Activated CD4-positive, alpha-beta T cell treated with anti-CD3 and anti-CD28 coated beads, Interleukin-2, Interleukin-4, amounts not matched to agents 100 ng/mL and 50 ng/mL, durations not matched to agents 16 hours and 8 hours (primary cell): ENCODE measurements at places on chromosomes 1 and 21.

DNA sequence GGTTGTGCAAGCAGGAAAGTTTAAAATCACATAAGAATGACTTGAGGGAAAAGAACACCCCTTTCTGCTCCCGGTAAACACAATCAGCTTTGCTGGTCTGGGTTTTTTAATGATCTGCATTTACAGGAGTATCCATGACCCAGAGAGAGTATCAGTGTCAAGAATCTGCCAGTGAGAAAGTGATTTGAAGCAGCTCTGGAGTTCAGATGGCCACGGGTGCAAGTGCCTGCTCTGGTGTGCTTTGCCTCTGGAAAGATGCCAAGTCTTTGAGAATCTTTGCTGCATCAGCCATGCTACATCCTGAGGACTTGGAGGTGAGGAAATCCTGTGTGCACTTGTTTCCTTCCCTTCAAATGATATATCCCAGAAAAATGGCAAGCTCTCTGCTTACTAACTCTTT lies 18.6 kb upstream of the MYSM1 start:
- DNase-seq, result no peak

DNA sequence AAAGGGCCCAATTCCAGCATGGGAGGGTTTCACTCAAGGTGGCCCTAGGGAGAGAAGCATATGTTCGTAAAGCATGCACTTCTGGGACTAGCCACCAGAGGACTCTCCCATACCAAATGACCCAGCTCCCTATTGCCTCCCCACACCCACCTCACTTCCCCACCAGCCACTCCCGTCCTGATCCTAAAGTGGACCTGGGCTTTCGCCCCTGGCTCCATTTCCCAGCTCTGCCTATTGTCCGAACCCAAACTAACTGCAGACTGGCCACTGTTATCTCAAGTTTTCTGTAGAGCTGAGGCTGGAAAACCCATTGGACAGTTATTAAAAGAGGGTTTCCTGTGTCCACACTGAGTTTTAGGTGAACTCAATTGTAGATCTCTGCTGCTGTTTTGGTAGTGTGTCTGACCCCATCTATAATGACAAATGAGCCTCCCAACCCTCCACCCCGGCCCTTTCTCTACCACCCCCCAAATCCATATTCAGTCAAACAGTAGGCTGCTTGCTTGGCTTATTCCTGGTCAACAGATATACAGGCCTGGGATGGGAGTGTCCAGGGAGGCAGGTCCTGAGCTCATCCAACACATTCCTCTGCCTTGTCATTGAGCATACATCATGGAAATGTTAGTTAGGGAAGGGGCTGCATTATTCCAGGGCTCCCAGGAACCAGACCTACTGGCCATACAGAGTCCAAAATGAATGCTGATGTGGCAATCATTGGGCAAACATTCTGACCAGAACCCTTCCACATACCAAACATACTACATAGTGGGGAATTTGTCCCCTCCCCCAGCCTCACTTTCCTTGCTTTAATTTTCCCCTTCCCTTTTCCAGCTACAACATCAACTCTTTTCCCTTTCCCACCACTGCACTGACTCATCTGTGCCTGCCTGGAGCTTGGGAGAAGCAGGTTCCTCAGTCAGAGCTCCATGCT lies 59.2 kb downstream of the ABCA4 start:
- peak; percentile 35 for DNase-seq

GRCh38 chr1:182615468-182616129 lies 11.4 kb upstream of the RGS16 start:
- no peak for DNase-seq

DNA sequence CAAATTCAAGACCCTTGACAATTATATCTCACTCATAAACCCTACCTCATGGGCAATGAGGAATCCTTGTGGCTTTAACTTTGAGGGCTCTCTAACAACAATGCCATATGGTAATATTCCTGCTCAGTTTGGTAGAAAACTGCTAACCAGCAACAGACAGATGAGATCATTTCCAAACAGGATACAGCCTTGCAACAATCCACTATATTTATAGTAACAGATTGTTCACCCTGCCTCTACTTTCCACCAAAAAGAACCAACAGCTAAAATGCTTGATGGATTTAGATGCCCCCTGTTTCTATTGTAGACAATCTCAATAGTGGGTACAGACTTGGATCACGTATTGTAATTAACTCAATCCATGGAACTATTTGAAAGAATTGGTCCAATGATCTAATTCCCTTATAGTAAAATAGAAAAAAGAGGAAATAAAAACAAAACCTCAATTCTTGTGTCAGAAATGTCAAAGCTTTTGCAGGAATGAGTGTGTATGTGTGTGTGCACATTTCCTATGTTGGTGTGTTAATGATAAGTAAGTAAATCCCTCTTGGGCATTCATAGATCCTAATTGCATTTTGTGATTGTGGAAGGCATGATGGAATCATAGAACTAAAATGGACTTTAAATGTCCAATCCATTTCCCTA lies 100.0 kb upstream of the EDEM3 start:
- DNase-seq, result no peak

DNA sequence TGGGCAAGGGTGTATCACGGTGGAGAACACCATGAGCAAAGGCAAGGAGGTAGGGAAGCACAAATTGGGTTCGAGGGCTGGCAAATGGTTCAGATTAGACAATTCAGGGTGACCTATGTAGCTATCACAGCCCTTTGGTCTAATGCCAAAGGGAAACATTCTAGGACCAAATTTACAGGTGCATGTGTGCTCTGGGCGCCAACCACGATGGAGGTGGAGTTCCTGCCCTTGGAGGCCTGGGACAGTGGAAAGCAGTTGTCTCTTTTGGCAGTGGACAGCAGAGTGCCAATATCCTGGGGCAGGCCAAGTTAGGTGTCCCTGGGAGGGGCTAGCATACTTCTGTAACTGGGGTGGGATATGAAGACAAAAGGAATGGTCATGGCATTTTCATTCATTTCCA lies 40.1 kb downstream of the IGFN1 start:
- DNase-seq, result no peak

GRCh38 chr1:201455098-201455497 lies 13.9 kb downstream of the PHLDA3 start:
- DNase-seq, result no peak

DNA sequence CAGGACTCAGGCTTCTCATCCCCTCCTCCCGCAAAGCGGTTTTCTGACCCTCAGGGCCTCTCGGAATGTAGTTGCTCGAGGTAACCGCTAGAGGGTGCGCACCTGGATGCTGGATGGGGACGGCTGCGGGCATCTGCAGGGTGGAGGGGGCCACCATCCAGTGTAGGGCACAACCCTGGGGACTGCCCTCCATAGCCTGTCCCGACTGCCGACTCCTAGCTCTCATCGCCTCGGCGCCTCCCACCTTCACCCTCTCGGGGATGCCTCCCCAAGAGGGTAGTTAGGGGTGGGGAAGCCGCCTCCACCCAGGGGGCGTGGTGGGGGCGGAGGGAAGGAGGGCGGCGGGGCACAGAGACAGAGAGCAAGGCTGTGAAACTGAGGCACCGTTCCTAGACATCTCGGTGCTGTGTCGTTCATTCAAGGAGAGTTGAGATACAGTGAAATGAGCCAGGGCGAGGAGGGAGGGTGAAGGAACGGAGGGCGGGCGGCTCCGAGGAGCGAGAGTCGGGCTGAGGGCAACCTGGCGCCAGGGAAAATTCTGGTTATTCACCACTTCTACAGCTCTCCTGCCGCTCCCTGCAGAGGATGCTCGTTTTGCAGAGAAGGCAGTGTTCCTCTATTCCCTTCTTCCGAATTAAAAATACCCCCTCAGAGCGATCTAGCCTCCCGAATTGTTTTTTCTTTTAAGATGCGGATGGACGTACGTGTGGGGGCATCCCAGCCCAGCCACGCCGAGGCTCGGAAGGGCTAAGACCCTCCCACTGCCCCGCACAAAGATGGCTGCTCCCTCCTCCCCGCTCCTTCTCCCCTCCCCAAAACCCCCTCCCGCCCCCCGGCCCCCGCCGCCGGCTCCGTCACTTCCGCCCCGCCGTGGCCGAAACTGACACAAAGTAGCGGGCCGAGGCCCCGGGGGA lies at the start of gene ATP8B2:
ATP8B2 (plus strand) TSS at position 857 of the 914 bp plus-strand sequence. CDS start 2,617 bp downstream, outside the sequence.
- peak; percentile 90 for DNase-seq

DNA sequence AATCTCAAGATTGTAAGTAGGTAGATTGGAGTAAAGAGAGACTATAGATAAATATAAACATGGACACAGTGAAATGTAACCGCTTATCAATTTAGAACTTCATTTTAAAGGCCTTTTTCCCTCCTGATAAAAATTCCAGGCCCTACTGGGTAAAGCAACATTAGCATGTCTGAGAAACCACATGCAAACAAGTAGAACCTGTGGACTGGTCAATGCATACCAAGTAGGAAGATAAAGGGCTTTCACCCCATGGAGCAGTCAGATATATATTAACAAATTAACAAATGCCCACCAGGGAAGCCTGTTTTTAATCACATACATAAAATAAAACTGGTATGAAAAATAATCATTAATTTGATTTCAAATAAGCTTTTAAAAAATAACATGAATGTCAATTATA lies 8.1 kb downstream of the DPH5 start:
- DNase-seq, result no peak

DNA sequence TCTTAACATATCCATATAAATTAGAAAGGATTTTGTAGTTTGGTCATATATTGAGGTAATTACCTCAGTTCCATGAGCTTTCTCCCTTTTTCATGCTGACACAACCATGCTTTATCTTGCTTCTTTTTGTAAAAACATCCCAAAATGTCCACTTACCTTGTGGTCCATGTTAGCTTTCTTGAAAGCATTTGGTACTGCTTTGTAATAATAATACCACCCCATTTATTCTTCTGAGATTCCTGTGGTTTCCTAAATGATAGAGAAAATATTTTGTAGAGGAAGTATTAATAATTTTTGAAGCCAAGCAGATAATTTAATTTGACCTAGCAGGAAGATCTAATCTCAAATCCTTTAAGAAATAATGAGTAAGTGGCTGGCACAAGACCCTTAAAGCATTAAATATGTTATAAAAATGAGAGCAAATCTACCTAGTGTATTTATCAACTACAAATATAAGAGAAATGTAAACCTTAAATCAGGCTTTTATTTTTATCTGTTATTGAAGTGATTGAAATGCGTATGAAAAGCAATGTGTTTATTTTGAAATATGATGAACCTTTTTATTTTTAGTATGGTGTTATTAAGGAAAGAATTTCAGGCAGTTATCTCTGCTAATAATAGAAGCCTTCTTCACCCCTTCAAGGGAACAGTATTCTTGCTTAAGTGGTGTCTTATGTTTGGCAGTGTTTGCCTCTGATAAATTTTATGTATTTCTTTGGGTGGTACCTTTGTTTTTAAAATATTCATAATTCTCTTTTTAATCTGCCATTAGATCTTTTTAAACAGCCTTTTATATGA lies 9.2 kb downstream of the PRKAA2 start:
- no peak for DNase-seq

DNA sequence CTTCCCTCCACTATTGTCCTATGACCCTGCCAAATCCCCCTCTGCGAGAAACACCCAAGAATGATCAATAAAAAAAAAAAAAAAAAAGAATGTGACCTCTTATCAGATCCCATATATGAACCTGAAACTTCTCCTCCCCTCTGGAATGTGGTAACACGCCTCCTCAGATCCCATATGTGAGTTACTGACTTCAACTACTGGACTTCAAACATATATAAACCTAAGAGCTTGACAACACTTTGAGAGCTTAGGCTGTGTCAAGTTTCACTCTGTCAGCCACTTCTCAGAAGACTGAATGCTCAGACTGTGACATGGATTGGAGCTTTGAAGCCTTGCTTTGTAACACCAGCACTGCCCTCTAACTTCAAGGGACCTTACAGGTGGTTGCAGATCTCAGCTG lies 148.4 kb downstream of the COP1 start:
- DNase-seq, result no peak

GRCh38 chr1:200345520-200345919 lies 64.3 kb downstream of the ZNF281 start:
- no peak for DNase-seq

DNA sequence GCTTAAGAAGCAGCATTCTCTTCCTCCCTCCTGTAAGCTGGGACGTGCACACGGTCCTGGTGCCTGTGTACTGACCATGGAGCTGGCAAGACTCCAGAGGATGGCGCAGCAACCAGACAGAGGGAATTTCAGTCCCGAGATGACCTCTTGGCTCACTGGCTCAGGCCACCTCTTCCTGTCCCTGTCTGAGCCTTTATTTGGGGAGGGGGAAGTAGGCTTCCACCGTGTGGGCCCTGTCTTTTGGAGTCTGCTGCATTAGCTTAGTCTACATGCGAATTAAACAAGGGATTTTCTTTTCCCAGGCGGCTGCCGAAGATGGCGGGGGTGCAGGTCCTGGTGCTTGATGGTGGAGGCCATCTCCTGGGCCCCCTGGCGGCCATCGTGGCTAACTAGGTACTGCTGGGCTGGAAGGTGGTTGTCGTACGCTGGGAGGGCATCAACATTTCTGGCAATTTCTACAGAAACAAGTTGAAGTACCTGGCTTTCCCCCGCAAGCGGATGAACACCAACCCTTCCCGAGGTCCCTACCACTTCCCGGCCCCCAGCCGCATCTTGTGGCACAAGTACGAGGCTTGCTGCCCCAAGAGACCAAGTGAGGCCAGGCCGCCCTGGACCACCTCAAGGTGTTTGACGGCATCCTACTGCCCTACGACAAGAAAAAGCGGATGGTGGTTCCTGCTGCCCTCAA lies 10.2 kb downstream of the IL24 start:
- DNase-seq, result no peak
